ENCODE measurements at places on chromosomes 6 and 20.

- no peak for DNase-seq
Observed at GRCh38 chr20:45163083-45163803, 11.5 kb upstream of the PI3 start.

DNA sequence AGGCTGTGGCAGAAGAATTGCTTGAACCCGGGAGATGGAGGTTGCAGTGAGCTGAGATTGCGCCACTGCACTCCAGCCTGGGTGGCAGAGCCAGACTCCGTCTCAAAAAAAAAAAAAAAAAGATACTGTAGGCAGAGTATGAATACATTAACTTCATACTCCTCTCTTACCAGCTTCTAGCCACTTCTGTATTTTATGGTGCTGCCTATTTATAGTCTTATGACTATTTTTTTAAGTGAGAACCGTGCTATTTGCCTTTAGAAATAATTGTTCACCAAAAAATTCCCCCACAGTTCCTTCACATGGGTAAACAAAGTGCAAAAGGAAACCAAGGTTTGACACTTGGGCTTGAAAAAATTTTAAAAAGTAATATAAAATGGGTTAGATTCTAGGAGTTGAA is 1.5 kb upstream of the SNRNP48 start:
- DNase-seq: no peak

- no peak for DNase-seq
Observed at GRCh38 chr6:139418481-139419132, 44.2 kb upstream of the CITED2 start.

DNA sequence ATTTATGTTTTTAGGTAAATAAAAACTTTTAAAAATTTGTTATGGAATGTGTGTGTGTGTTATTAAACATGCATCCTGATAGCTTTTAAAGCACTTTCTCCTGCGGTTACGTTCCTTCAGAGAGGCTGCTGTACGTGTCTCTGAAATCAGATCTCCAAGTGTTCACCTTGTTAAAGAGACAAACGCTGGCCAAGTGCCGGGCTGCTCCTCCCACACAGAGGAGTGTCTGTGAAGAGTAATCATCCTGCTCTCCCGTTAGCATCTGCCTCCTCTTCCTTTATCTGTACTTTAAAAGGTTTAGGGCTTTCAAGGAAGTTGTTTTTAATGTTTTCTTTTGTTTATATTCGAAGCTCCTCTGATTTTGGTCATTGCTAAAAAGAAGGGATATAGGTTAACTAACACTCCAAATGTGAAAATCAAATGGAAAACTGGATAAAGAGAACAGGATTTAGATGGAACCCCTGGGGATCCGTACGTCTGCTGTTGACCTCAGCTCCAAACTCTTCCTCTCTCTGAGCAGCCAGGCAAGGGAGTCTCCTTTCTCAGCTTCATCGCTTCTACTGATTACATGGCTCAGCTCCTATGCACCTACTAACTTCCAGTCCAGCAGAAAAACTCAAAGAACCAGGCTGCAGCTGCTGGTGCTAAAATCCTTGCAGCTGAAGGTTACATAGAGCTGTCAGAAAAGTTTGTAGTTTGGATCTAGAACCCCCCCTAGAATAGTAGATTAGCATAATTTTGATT is 20.0 kb downstream of the IRF4 start:
- no peak for DNase-seq

- no peak for DNase-seq
Observed at GRCh38 chr20:5153612-5154542, 27.1 kb downstream of the CDS2 start.

DNA sequence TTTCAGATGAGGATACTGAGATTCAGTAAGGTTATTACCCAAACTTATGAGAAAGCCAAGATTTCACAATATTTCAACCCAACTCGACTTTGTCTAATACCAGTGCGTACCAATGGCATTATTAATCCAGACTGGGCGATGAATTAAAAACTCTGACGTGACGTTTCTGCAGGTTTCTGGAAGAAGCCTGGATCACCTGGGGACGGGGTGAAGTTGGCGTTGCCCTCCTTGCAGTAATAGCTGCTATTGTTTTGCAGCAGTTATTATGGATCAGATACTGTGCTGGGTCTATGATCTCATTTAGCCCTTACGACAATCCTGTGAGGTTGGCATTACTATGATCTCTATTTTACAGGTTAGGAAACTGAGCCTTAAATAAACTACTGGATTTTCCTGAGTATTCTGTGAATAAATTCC is 569 bp upstream of the CDC5L start:
- DNase-seq: no peak

DNA sequence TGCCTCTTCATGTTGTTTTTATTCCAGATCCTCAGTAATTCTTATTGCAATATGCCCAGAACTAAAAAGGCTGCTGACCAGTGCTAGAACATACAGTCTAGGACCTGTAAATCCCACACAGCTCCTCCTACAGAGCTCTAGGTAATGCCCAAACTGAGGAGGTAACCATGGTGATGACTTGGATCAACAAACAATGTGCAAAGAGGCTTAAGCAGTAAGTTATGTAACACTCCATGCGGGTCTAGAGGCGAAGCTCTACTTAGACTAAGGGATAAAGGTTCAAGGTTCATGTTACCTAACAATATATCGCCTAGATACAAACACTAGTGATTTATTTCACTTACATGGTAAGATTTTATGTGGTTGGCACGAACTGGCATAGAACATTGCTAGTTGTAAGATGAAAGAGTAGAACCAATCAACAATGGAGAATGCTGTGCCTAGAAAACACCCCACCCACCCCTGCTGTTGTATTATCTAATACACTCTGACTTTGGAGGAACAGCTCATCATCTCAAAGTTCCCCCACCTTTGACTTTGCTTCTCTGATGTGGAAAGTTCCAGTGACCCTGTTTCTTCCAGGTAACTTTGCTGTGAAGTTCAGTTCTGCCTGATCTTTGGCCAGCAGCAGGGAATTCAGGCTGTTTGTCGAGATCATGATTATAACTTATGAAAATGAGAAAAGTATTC is 242.4 kb downstream of the ALDH8A1 start:
- DNase-seq: no peak

- DNase-seq: no peak
Observed at GRCh38 chr6:134029495-134030455, 22.6 kb downstream of the SLC2A12 start.

DNA sequence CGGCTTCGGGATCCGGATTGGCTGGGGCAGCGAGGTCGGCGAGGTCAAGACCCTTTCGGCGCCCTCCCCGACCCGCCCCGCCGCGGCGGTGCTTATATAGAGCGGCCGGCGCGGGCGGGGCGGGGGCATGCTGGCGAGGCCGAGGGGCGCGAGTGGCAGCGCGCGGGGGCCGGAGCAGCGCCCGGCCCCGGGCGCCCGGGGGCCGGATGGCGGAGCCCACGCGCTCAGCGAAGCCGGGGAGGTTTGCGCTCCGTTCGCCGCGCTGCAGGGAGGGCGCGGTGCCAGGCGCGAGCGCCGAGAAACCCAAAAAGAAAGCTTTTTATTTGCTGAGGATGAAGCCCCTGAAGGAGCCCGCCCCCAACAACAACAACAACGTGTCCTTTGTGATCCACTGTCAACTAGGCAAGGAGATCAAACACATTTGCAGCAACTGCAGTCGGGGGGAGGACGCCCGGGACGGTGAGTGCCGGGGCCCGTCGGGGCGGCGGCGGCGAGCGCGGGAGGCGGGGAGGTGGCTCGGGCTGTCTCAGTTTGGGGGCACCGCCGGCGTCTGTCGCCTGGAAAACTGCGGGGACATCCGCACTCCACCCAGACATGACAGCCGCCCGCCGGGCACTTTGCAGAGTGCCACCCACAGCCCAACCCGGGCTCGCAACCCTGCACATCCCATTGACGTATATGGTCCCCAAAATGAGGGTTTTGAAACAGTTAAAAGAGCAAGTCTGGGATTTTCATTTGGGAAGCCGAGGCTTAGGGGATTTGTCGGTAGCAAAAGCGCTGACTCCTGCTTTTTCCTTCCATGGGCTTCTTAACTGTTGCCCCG is 297.3 kb downstream of the PHACTR1 start:
- peak; percentile 8 for DNase-seq

GRCh38 chr20:43511879-43512278 is 4.4 kb downstream of the L3MBTL1 start:
- no peak for DNase-seq

DNA sequence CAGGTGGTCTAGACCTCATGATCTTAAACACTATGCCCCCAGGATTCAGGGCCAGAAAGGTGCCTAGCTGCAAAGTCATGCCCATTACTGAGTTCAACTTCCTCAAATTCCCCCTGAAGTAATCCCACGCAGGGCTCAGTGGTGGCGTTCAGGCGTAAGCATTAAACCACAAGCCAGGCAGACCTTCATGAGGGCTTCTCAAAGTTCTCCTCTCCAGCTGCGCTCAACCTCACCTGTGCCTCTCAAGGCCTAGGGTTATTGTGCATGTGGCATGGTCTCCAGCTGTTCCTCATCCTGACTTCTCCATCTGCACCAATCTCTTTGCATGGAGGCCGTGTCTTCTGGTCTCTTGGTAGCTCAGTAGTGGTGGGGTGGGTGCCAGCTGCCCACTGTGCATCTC is 113.6 kb downstream of the TSHZ2 start:
- no peak for DNase-seq

DNA sequence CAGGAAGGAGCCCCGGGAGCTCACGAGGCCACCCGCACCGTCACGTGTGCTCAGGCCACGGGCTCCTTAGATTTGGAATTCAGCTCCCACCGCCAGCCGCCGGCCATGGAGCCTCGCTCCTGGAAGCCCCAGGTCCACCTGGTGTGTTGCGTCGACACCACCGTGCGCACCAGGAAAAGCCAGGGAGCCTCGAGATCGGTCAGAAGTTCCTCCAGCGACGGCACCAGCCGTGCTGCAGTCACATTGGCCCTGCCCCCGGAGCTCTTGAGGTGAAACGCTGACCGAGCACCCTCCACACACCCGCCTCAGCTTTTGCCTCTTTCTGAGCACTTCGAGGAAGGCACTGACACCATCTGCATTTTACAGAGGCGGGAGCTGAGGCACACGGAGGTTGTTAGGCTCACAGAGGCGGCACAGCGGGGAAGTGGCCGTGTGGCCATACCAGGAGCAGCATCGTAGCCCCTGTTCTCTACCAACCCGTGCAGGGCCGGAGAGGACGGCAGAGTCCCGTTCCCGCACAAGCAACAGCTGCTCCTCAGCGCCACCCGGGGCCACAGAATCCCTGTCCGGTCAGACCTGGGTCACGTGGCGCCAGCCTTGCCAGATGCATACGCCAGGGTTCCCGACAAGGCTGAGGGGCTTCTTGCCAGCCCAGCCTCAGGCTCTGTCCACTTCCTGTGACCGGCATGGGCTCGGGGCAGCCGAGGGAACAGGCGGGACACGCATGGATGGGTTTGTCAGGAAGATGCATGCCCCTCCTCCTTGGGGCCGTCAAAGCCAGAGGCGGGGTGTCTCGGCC is 7.6 kb downstream of the NKAIN4 start:
- DNase-seq: no peak
